Activated CD8-positive, alpha-beta memory T cell treated with anti-CD3 and anti-CD28 coated beads for 1 hour (primary cell): ENCODE measurements at places on chromosomes 3 and 15.

DNA sequence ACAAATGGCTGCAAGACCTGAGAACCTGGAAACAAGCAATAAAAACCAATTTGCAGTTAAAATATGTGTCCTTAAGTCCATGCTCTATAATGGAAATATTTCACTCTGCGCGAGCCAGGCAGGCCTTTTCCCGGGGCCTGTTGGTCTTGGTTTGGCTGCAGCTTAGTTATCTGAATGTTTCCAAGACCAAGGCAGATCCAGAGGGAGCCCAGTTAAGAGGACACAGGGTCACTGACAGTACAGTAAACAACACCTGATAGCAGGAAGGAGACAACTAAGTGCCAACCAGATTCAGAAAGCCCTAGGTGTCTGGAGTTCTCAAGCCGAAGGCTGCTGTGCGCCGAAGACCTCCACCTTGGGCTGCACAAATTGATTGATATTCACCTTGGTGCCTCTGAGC lies 32.8 kb downstream of the THSD4 start:
- DNase-seq: no peak

DNA sequence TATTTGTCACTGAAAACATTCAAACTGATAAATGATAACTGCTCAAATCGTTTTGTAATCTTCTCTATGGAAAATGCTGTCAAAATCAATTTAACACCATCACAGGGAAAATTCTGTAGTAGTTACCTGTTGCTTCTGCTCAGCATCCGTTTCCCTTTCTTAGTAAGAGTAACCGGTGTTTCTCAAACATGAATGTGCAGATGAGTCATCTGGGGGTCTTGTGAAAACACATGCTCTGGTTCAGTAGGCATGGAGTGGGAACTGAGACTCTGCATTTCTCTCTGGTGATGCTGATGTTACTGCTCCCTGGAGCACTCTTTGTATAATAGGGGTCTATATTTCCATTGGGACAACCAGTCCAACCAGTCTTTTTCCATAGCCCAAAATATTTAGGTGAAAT lies 145.1 kb downstream of the SEMA6D start:
- no peak for DNase-seq

- DNase-seq: no peak
Measured at GRCh38 chr3:115999001-115999585, 375.8 kb downstream of the GAP43 start.

GRCh38 chr3:141355242-141355641 lies 13.1 kb upstream of the ZBTB38 start:
- DNase-seq: no peak

- no peak for DNase-seq
Measured at GRCh38 chr3:182760576-182761164, 32.6 kb upstream of the ATP11B start.
